ENCODE measurements at places on chromosomes 13 and 19.

DNA sequence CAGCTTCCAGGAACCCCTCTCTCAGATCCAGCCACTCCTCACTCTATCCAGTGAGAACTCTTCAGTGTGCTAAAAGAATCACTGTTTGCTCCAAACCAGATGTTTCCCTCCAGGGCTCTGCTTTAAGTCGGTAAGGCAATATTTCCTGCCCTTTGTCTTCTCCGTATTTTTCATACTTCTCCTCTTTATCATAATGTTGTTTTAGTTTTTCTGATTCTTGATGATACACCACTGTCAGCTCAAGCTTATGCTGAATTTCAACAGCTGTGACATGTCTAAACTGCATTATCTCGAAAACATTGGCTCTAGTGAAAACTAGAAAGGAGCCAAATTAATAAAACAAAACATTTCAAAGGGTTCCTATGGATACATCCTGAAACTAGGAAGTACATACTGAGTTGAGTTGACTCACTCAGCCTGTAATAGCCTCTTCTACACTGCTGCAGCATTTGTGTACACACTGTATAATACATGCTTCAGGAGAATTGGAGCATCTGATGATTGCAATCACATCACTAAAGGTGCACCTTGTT lies 39.8 kb downstream of the GPR180 start:
- peak; percentile 30 for DNase-seq

DNA sequence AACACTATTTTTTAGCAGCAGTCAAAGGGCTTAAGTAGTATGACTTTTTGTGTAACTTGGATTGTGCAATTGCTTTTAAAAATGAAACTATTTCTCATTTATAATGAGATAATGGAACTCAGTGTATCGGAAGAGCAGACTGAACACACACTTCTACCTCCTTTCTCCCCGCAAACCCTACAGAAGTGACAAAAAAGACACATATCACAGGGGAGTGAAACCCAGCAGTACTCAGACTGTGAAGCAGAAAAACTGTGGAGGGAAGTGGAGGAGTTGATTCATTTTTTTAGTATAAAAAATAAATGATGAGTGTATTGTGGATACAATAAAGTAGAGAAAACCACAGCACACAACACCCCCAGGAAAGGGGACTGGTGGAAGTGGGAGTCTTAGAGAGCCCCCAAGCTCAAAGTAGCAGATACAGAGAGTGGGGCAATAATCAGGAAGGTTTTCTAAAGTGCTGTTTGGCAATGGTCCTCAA lies 9.7 kb downstream of the LPAR6 start:
- no peak for DNase-seq

GRCh38 chr19:6516018-6516658 lies 14.0 kb upstream of the TUBB4A start:
- DNase-seq: peak; percentile 97

- no peak for DNase-seq
Measured at GRCh38 chr19:1103132-1103707, 574 bp upstream of the GPX4 start.

DNA sequence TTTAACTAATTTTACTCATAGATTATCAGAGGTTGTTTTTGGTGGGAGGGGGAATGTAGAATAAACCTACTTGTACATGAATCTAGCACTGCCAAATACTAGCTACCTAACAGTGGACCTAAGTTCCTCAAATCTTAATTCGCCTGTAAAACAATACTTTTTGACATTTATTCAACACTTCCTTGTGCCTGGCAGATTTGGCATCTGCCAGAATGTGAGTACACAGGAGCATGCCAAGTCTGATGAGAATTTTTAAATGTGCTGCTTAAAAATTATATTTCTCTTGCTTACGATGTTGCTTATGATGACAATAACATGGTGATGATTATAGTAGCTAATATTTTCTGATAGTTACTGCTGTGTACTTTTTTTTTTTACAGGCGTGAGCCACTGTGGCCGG lies 240.2 kb upstream of the STARD13 start:
- no peak for DNase-seq

- DNase-seq: no peak
Measured at GRCh38 chr19:43338530-43338929, 15.0 kb upstream of the CD177 start.

- peak; percentile 13 for DNase-seq
Measured at GRCh38 chr13:32790731-32791130, 204.5 kb downstream of the PDS5B start.

GRCh38 chr13:113170511-113170910 lies 12.1 kb downstream of the PROZ start:
- DNase-seq: no peak

- DNase-seq: no peak
Measured at GRCh38 chr13:48985756-48986155, 10.0 kb downstream of the FNDC3A start.

DNA sequence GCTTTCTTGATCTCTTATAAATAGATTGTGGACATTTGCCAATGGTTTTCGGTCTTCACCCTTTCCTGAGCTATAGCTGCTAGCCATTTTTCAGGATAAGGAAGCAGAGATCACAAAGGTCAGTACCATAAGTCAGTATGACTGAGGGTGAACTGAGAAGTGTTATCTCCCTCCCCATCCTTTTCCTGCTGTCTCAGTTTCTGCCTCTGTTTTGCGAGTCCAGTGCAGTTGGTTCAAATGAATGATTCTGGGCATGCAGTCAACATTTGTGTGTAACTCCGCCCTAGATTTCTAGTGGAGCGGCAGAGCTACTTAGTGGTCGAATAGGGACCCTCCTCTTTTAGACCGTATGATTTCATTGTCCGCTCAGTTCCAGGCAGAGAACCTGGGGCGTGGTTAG lies 460.8 kb upstream of the ARGLU1 start:
- no peak for DNase-seq

DNA sequence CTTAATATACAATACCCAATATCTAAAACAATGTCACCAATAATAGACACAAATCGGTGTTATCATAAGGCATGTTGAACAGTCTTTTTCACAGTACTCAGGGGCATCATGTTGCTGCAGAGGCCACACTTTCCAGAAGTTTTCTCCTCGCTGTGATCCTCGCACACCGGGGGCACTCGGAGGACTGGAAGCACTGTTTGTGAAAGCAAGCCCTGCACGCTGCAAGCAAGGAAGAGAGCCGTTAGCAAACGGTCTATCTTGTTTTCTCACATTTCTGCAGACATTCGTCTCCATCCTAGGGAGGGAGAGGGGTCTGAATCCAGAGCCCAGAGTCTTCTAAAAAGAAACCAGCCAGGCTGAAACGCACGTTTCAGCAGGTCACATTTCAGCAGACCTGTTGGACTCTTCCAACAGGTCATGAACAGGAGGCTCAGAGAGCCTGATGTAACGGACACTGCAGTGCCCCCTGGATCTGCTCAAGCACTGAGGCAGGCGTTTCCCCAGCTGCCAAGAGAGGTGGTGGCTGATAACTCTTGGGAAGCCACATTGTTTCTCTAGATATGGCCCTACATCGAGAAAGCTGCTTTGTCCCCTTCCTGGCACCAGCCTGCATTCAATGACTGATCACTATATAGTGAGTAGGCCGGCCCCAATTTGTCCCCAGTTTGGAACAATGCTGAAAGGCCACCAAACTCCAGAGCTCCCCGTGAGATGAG lies 43.6 kb downstream of the RUBCNL start:
- no peak for DNase-seq

DNA sequence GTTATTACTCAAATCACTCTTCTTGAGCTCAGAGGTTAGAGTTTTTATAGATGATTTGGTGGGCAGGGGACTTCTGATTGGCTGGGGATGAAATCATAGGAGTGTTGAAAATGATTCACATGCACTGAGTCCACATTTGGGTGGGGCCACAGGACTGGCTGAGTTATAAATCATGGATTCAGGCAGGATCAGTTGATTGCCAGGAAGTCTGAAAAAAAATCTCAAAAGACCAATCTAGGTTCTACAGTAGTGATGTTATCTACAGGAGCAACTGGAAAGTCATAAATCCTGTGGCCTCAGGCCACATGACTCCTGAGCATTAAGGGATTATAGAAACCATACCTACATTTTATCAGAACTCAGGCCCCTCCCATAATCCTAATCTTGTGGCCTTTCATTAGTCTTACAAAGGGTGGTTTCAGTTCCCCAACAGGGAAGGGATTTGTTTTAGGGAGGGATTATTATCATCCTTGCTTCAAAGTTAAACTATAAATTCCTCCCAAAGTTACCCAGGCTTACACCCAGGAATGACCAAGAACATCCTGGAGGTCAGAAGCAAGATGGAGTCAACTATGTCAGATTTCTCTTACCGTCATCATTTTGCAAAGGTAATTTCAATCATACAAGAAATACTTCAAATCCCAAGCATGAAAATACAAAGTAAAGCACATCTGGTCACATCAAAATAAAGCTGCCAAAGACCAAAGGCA lies 5.6 kb upstream of the CCDC70 start:
- DNase-seq: no peak

DNA sequence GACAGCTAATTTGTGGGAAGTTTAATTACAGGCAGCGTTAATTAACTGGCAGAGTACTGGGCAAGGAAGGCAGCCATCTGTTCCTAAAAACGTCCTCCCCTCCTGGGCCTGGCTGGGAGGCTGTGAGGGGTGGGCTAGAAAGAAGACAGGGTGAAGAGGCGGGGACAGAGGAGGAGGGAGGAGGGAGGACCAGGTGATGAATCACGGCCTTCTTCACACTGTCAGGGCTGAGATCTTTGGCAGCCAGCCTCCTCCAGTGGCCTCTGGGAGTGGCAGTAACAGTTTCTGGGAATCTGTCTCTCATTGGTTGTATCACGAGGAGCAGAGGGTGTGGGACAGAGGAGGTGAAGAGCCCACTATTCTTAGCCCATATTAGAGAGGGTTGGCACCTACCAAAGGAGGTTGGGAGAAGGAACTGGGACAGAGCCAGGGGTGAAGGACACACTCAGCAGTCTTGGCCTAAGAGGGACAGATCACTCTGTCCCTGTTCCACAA lies 9.6 kb upstream of the ZNRF4 start:
- DNase-seq: no peak

- no peak for DNase-seq
Measured at GRCh38 chr19:44756089-44756562, 7.6 kb downstream of the BCL3 start.

DNA sequence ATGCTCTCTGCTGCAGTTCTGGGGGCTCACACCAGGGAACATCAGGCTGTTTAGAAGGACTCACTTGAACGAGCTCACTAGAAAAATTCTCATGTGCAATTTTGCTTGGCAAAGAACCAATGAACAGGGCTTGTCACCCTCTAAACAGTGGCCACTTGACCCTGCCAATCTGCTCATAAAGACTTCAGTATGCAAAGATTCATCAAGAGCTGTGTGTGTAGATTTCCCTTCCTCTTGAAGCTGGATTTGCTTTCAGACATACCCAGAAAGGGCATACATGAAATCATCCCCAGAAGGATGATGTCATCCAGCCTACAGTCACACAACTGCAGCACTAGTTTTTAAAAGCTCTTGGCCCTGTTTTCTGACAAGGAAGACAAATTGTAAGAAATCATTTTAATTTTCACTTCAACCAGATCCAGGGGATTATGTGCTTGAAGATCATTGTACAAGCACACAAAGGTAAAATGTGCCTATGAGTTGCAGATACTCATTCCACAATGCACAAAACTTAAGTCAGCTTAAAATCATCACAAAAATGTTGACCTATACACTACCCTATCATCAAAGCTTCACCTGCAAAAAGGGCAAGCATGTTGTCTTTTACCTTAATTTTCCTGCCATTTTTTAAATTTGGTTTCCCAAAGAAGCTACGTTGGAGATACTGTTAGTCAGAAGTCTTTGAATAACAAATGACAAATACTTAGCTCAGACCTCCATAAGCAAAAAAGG lies 5.2 kb upstream of the STK24 start:
- peak; percentile 28 for DNase-seq

- DNase-seq: peak; percentile 62
Measured at GRCh38 chr19:3324405-3324856, 42.0 kb upstream of the NFIC start.

- DNase-seq: no peak
Measured at GRCh38 chr19:46392837-46393236, 20.5 kb downstream of the CCDC8 start.

DNA sequence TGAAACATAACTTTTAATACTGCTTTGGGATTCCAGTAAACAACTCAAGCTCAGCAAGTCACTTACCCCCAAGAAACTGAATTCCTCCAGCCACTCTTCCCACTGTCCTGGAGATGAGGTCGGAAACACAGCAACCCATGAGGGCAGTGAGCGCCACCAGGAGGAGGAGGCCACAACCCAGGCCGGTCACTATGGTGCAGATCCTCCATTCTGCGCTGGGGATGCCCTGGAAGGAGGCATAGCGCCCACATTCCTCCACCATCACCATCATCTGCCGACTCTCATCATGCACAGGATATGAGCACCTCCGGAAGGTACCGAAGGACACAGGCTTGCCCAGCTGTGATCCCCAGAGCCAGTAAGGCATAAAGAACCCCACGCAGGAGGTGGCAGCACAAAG lies 2.2 kb downstream of the LHFPL6 start:
- DNase-seq: peak; percentile 63

- DNase-seq: no peak
Measured at GRCh38 chr19:8322638-8322997, 1.3 kb downstream of the RPS28 start.

DNA sequence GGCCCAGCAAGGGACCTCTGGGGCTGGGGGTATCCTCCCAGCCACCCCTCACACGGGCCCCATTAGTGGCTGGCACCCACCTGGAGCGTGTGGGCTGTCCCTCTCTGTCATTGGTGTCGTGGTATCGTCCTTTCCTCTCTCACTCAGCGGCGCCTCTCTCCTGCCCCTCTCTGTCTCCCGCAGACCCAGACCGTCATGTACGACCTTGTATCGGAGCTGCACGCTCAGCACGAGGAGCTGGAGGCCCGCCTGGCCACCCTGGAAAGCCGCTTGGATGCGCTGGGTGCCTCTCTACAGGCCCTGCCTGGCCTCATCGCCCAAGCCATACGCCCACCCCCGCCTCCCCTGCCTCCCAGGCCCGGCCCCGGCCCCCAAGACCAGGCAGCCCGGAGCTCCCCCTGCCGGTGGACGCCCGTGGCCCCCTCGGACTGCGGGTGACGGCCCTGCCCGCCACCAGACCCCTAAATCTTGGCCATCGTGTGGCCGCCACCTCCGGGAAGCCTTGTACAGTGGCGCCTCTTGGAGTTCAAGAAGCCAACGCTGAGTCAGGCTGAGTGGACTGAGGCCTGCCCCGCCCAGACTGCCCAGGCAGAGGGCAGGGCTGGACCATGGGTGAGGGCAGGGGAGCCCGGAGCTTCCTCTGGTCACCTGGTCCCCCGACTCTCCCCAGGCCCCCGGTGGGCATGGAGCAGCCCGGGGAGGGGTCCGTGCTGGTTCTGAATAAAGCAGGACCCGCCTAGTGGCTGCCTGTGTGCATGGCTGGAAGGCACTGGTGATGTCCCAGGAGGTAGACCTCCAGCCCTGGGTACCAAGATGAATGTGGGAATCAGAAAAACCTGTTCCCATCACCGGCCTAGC lies 9.8 kb upstream of the ARRDC2 start:
- no peak for DNase-seq

- no peak for DNase-seq
Measured at GRCh38 chr13:80196756-80197155, 144.2 kb downstream of the SPRY2 start.

- no peak for DNase-seq
Measured at GRCh38 chr13:87128036-87128435, 543.1 kb upstream of the SLITRK5 start.

GRCh38 chr13:113792236-113792770 lies 33.3 kb downstream of the TMEM255B start:
- no peak for DNase-seq

Measured in SK-MEL-5 (cell line).